ENCODE measurements at places on chromosomes 3 and 15.

DNA sequence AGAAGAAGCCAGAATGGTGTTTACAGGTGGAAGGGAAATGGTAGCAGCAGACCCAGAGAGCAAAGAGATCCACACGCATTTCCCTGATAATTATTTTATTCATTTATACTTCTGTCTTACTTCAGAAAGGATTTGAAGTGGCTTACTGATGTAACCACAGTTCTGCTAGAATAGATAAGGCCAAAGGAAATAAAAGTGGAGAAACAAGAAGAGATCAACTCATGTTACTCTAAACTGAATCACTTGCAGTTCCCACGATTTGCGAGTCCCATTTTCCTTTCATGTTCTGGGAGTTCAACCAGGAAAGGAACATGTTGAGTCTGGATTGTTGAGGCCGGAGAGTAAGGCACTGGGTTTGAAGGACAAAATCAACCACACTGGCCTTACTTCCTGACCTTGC is 151.8 kb downstream of the MYRIP start:
- DNase-seq = no peak

GRCh38 chr3:5710718-5711117 is 523.2 kb downstream of the EDEM1 start:
- DNase-seq = no peak

- no peak for DNase-seq
Measured at GRCh38 chr3:120604382-120604781, 8.2 kb downstream of the NDUFB4 start.

DNA sequence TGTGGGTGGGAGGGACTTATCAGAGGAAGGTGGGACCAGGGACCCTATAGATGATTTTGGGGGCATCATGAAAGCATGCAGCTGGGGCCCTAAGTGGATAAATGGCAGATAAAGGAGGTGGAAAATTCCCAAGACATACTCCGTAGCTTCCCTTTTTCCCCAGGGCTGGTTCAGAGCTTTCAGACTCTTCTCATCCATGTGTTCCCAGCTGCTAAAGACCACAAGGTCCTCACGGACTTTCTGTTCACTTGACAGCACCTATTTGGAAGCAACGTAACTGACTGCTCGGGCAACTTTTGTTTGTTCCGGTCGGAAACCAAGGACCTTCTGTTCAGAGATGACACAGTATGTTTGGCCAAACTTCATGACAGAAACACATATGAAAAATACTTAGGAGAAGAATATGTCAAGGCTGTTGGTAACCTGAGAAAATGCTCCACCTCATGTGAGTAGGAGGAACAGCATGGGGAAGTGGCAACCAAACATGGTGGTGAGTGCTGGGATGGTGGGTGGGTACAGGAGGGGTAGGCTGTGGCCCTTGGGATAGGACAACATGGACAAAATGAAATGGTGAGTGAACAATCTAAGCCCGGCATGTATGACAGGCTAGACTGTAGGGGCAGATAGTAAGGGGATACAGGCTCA is 28.7 kb upstream of the SRPRB start:
- DNase-seq = no peak

DNA sequence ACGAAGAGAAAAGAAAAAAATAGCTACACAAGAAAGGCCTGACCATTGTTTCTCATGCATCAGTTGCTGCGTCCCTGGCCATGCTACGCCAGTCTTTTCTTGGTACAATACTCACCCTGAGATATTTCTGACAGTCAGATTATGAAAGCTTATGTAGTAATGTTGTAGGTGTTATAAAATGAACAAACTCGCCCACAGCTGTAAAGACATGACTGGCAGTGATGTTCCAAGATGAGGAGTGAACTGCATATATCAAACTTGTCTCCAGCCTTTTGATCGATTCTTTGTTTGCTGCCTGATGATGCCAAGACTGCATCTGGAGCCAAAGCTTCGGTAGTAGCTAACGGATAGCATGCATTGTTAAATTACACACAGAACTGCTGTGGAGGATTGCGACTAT is 822.7 kb downstream of the TUSC7 start:
- DNase-seq = no peak

DNA sequence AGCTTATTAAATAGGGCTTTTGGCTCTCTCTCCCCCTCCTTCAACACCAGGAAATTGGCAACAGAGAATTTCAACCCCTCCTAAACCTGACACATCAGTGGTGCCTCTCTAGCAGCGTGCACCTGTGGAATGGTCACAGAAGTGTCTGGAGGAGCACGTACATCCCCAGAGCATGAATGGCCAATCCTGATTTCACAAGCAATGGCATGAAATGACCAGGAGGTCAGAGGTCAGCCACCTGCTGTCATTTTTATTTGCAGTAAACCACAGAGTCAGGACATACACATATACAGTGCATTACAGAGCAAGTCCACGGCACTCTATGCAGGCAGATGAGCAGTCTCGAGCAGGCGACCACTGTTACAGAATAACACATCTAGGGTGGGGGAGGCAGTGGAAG is 25.1 kb upstream of the ETV5 start:
- no peak for DNase-seq

DNA sequence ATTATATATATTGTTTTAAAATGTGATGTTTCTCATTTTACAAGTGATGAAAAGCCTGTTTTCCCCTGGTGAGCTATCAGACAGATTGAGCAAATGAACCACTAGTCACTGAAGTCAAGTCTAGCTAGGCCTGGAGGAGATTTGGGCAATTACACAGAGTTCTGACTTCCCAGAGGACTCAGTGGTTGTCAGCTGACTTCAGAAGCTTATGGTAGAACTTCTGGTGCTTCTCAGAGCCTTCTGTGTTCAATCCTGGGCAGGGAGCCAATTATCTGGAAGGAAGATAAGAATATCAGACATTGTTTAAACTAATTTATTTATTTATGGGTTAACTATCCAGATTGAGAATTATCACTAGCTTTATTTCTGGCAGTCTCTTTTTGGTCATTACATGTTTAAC is 37.7 kb upstream of the NAALADL2 start:
- DNase-seq = no peak

- DNase-seq = no peak
Measured at GRCh38 chr3:32571192-32571485, 481 bp upstream of the DYNC1LI1 start.

- DNase-seq = no peak
Measured at GRCh38 chr3:171531716-171532115, 71.5 kb upstream of the TNIK start.

DNA sequence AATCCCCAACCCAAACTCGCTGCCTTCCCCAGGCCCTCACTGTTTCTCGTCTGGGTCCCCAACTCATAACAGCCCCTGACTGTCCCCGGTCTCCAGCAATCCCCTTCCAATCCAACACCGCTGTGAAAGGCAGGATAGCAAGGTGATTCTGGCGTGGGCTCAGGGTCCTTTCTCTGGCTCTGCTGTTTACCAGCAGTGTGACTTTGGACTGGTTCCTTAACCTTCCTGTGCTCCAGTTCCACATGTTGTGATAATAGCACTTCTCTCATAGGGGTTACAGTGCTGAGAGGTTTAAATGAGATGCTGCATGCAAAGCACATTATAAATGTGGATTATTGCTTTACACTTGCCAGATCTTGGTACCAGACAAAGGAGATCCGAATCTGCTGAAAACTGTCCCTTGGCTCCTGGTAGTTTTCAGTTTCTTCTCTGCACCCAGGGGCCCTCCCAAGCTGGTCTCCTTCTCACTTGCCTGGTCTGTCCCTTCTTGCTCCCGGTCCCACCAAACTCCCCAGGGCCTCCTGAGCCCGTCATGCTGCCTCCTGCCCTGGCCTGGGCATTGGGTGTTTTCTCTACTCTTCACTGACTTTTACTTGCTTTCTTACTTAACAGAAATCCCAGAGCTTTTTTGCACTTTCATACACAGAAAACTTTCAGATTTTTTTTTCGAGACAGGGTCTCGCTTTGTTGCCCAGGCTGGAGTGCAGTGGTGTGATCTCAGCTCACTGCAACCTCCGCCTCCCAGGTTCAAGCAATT is 26.8 kb upstream of the CYP11A1 start:
- DNase-seq = no peak

- no peak for DNase-seq
Measured at GRCh38 chr3:19888428-19889152, 45.4 kb downstream of the EFHB start.

DNA sequence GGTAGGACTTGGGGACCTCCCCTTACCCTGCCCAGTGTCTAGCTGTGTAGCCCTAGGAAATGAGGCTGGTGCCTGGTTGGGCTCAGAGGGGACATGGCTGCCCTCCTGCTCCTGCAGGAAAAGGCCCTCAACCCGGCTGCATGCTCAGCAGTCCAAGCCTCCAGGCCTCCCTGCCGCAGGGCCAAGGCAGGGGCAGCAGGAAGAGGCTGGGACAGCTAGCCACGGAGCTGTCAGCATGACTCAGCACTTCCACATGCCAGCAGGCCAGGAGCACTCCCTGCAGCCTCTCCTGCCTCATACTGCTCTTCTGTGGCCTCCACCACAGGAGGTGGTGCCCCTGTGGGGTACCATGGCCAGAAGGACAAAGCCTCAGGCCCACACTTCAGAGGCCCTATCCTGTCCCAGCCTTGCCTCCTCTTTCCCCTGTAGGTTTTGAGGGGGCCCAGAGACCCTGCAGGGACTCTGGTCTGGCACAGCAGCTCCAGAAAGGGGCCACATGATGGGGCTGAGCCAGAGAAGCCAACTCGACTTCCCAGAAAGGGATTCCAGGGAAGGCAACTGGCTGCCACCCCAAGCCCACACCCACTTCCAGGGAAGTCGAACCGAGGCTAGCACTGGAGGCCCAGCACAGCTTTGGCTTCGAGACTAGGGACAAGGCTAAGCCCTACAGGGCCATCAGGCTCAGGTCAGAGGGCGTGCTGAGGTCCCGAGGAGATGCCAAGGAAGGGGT is 19.5 kb downstream of the TKT start:
- DNase-seq = no peak

DNA sequence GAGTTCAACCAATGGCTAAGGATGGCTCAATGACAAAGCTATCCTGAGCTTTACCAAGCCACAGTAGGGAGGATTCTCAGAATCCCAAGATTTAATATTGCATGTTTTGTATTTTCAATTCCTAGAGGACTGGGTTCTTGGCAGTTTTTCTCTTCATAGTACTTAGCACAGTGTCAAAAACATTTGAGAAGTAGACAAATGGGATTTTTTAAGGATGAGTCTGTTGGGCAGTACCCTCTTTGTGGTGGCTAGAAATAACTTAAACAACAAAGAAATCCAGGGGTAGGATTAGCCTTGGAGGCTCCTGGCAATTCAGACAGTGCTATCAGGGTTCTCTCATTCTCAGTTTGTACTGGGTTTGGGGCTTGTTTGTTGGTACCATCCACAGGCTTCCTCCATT is 212.8 kb upstream of the RORA start:
- no peak for DNase-seq

GRCh38 chr3:64225695-64226499 is 631 bp upstream of the PRICKLE2 start:
- DNase-seq = no peak

- DNase-seq = no peak
Measured at GRCh38 chr15:70153921-70154717, 56.4 kb upstream of the TLE3 start.

DNA sequence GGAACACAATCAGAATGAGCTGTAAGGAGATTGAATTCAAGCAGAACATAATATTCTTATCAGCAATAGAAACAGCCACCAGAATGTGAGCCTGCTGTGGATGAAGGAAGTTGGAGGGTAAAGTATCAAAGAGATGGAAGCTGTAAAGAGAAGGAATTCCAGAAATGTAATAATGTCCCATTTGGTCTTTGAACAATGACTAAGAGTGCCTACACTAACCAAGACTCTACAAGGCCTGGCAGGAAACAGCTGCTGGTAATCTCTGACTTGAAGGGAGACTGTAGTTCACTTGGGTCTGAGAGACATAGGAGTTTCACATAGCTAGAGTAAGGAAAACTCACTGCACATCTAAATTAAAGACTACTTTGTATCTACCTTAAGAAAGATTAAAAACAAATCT is 1176.0 kb upstream of the ALCAM start:
- DNase-seq = no peak

DNA sequence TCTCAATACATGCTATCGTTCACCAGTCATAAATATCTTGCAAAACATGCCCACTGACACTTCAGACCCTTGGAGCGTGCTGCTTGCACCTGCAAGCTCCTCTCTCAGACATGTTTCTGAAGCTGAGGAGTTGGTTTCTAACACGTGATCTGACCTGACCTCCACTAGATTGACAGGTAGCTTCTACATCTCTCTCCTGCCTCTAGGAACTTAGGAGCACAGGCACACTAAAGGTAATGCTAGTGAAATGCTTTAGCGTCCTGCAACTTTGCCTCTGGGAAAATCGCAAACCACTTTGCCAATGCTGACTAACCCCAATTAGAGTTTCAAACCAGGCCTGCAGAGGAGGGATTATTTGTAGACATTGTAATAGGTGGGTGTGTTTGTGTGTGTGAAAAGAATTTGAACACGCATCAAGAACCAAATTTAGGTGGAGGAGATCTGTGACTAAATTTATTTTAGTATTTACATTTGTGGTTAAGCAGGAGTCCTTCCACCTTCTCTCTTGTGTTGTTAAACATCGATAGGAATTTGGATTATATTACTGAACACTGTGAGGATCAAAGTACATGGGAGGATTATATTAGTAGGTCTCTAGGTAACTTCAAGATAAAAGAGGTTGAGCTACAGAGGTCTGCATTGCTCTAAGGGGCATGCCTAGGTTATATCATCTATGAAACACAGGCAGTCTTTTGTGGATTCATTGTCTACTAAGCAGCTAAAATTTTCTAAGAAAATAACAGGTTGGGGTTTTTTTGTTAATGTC is 86.7 kb upstream of the ZBED2 start:
- DNase-seq = no peak

DNA sequence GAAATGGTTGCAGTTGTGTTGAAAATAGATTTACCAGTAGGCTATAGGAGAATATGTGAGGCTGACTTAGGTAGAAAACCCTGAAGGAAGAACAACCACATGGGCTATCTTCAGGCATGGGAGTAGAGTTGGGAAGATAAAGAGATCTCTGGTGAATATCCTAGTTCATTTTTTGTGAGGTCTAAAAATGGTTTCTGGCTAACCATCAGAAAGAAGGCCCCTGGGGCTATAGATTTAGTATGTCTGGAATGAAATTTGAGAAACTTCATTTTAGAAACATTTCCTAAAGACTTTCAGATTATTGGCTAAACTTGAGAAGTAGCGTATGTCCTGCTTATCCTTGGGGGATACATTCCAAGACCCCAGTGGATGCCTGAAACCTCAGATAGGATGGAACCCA is 148.2 kb downstream of the NAALADL2 start:
- DNase-seq = no peak

- no peak for DNase-seq
Measured at GRCh38 chr3:194023501-194024280, 112.3 kb upstream of the HES1 start.

GRCh38 chr15:62938825-62939224 is 103.7 kb upstream of the TPM1 start:
- no peak for DNase-seq

- DNase-seq = no peak
Measured at GRCh38 chr15:31101262-31102038, at the start of gene TRPM1. Gene TRPM1 (minus strand): TSS chr15:31101725. CDS start chr15:31081355, 20,370 bp downstream.

GRCh38 chr3:65703820-65704219 is 334.9 kb downstream of the MAGI1 start:
- DNase-seq = no peak

- DNase-seq = no peak
Measured at GRCh38 chr3:98692787-98693473, 70.2 kb upstream of the ST3GAL6 start.
